AG04450 (cell line): ENCODE measurements at places on chromosomes 5 and 9.

GRCh38 chr9:83656032-83656680 is 33.2 kb downstream of the IDNK start:
- DNase-seq, result no peak

DNA sequence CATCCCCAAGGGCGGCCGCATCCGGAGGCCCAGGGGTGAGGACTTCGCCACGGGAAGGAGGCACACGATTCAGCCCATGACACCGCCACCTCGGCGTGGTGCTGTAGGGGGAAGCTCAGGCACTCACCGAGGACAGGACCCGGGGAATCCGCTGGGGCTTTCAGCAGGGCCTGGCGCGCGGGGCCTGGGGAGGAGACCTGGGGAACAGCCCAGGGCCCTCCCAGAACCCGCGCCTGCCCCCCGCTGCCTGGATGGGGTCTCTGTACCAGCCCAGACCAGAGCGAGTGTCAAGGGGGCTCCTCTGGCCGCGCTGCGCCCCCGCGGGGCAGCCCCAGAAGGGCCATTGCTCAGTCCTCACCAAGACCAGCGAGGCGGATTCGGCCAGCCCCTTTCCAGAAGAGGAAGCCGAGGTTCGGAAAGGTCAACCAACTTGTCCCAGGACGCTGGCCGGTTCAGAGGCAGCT is 12.8 kb downstream of the COL23A1 start:
- DNase-seq, result no peak

DNA sequence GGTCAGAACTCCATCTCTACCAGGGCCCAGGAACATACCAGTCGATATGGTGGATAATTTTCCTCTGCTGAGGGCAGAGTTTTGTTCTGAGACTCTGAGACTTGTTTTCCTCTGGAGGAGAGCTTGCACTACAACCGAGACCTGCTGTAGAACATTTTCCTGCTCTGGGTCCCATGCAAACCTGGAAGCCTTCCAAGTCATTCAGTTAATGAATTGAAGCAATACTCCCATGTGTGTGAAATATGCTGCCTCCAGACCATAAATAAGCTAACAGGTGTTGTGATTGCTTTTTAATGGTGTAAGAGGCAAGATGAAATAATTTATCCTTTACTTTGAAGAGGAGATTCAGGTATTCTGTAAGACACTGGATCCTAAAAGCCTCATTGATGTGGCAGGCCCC is 372.8 kb downstream of the TMEM167A start:
- DNase-seq, result no peak

- DNase-seq, result no peak
Measured at GRCh38 chr9:134046894-134047681, 20.7 kb downstream of the BRD3 start.

DNA sequence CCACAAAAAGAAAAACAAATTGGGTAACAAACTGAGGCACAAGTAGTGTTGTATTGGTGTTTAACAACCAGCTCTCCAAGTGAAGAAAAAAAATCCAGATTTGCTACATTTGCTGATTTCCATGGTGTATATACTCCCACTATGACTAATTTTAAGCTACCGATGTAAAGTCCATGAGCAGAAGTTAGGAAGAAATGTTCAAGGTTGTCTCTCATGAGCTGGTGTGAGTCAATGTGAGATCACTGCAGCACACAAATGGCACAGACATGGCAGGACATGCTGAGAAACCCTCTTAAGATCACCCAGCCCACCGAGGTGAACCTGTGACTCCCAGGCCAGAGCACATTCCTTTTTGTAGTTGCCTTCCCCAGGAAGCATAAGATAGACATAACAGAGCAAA is 36.2 kb downstream of the SLC44A1 start:
- DNase-seq, result no peak

- no peak for DNase-seq
Measured at GRCh38 chr5:153399595-153399994, 90.9 kb upstream of the GRIA1 start.

GRCh38 chr5:997001-997474 is 11.6 kb upstream of the NKD2 start:
- DNase-seq, result no peak

DNA sequence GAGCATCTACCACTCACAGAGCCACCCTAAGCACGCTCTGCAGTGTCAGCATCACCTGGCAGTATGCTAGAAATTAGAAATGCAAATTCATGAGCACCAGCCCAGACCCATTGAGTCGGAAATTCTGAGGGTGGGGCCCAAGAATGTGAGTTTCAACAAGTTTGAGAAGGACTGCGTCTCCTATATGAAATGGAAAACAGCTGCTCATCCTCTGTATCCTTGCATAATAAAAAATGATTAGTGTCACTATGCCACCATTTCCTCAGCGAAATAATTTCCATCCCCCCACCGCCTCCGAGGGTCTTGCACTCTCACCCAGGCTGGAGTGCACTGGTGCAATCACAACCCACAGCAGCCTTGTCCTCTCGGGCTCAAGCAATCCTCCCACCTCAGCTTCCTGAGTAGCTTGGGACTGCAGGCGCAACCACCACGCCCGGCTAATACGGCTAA is 1.3 kb upstream of the IQGAP2 start:
- no peak for DNase-seq

DNA sequence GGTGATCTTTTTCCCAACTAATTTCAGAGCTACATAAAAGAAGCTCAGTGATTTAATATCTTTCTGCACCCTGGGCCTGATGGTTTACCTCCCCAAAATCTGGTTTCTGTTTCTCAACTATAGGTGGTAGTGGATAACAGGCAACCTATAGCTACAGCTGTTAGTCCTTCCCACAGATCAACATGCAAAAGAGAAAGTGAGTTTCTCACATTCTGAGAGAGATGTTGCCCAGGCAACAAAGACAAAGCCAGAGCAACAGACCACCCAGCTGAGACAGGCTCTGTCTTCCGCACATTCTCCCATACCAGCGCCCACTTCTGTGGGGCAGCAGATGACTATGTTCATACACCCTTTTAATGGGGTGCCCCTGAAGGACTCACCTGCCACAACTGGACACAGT is 40.7 kb upstream of the PPP2R2B start:
- DNase-seq, result no peak

DNA sequence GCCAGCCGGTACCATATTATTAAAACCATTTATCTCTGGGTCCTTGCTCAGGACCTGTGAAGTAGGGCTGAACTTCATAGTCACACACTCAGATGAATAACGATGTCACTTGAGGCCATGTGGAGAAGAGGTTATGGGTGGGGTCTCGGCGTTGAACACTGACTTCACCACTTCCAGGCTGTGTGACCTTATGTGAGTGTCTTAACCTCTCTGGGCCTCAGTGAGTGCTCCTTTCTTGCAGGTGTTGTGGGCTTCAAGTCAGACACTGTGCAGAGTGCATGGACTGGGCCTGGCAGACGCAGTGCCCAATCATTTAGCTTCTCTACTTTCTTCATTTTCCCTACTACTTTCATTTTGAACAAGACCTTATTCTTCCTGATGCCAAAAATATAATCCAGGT is 278.8 kb downstream of the PBX3 start:
- DNase-seq, result no peak

- DNase-seq, result no peak
Measured at GRCh38 chr5:127056896-127057295, 16.4 kb downstream of the C5orf63 start.

DNA sequence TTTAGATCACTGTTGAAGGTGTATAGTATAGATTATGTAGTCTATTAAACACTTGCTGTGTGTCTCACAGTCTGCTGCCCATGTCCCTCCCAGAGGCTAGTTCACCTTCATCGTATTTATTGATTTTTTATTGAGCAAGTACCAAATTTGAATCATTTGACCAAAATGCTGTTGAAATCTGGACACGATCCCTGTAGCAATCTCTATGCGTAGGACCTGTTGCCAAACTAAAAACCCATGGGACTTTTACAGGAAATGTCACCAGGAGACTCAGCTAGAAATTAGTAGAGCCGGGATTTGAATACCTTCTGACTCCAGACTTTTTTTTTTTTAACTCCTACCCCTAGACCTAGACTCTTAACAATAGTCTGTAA is 17.5 kb downstream of the SLC31A1 start:
- DNase-seq, result no peak

GRCh38 chr5:73630765-73631164 is 4.8 kb downstream of the ARHGEF28 start:
- DNase-seq, result no peak
